ENCODE measurements at places on chromosomes 5 and 9.

DNA sequence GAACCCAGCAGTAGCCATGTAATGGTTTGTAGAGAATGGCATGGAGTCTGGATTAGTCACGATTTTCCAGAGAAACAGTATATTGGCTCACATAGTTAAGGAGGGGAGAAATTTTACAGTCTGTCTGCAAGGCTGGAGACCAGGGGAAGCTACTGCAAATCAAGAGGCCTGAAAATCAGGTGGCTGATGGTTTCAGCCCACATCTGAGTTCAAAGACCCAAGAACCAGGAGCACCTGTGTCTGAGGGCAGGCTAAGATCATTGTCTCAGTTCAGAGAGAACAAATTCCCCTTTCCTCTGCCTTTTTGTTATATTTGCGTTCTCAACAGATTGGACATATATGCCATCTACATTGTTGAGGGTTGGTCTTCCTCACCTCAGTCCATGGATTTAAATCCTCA is 207.5 kb upstream of the IRX2 start:
- DNase-seq = no peak
- H3K36me3 ChIP-seq = peaks cover 7% of the 10 kb centered on the region

- H3K36me3 ChIP-seq = no peaks in the 10 kb centered on the region
- no peak overlapping the region for H3K27ac ChIP-seq
- no peak overlapping the region for H3K4me3 ChIP-seq
- no peak for DNase-seq
- H3K4me1 ChIP-seq = peaks cover 7% of the 10 kb centered on the region
Observed at GRCh38 chr5:88878976-88879375, 4.0 kb downstream of the MEF2C start.

- H3K4me3 ChIP-seq = no peak overlapping the region
- H3K27ac ChIP-seq = peak overlapping the region; percentile 47
- H3K4me1 ChIP-seq = peaks cover 38% of the 10 kb centered on the region
- peaks cover 16% of the 10 kb centered on the region for H3K36me3 ChIP-seq
- no peaks in the 10 kb centered on the region for H3K27me3 ChIP-seq
Observed at GRCh38 chr9:75979362-75979761, 88.9 kb downstream of the PCSK5 start.

GRCh38 chr9:8872802-8873201 is 1073.2 kb upstream of the DMAC1 start:
- no peak overlapping the region for H3K27ac ChIP-seq
- H3K4me1 ChIP-seq = peaks cover 26% of the 10 kb centered on the region
- H3K4me3 ChIP-seq = no peak overlapping the region
- H3K27me3 ChIP-seq = no peaks in the 10 kb centered on the region
- no peaks in the 10 kb centered on the region for H3K36me3 ChIP-seq

Measured in nephron progenitor cell (in vitro differentiated cells).